Left cardiac atrium (tissue), 4 donors: ENCODE measurements at places on chromosomes 2 and 18. TPM values are rescaled to one million over a fixed set of nuclear protein-coding genes. Genes with fewer than 3 reads are reported as not detected.

The RAMP1 gene
- 86.7 TPM for total RNA-seq

The KYNU gene
- 3.8 TPM for total RNA-seq

- no peak for DNase-seq
Measured at GRCh38 chr2:33104726-33105125, 158.0 kb downstream of the LTBP1 start.

DNA sequence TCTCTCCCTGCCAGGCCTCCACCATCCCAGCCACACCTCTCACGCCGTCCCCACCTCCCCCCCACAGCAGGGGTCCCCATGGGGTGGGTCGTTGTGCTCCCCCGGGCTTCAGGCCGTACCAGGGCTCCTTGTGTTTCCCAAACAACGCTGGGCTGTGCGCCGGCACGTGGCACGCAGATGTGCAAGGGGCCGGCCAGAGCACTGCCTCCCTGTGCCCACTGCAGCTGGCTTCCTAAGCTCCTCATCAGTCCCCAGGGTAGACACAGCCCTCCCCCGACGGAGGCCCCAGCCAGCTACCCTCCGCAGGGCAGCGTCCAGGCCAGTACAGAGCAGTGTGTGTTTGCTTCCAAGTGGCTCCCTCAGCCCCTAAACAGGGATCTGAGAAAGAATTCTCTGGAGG lies 34.0 kb downstream of the BIN1 start:
- no peak for DNase-seq

GRCh38 chr2:181770150-181770549 lies 89.8 kb upstream of the NEUROD1 start:
- DNase-seq, result no peak

GRCh38 chr2:193462411-193462810 lies 1267.7 kb upstream of the TMEFF2 start:
- no peak for DNase-seq
